ENCODE measurements at places on chromosomes 13 and 19.

DNA sequence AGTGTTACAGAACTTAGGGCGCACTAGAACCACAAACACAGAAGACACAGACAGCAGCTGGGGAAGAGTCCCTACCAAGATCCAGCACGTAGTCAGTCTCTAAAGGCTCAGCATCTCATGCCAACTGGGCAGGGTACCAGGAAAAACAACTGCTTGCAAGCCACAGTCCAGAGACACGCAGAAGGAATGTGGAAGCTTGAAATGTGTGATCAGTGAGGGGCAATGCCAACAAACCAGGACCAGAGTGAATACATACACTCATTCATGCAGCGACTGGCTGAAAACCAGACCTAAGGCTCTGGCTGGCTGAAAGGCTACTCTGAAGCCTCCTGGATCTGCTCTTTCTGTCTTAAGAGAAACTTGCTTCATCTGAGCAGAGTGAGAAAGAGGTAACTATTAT lies 1484.8 kb downstream of the EFNB2 start:
- DNase-seq = no peak

- DNase-seq = no peak
Observed at GRCh38 chr19:4036576-4037300, 29.2 kb downstream of the PIAS4 start.

DNA sequence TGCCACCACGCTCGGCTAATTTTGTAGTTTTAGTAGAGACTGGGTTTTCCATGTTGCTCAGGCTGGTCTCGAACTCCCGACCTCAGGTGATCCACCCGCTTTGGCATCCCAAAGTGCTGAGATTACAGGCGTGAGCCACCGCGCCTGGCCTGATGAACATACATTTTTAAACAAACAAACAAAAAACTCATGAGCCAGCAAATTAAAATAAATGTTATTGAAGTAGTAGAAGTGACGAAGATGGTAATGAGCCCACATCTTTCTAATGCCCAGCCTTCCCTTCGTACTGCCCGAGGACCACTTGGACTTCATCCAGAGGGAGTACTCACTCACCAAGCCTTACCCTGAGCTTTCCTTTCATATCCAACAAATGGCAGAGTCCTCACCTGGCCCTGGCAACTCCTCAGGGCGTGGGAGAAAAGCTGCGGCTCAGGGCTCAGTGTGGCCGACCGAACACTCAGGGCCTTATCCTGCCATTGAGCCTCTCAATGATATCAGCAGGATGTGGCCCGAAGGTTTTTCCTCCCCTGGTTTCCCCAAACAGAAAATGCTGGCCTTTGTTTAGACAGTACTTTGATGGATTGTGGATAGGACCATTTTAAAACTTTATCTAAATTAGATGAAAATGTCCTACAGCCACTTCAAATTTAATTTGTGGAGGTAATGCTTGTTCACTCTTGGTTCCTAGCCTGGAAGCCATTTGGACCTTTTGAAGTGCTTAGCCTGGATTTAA lies 22.8 kb upstream of the ABCC4 start:
- no peak for DNase-seq

- DNase-seq = no peak
Observed at GRCh38 chr13:110811771-110812120, 98.2 kb downstream of the ING1 start.

GRCh38 chr13:97161582-97162231 lies 60.4 kb upstream of the MBNL2 start:
- no peak for DNase-seq

DNA sequence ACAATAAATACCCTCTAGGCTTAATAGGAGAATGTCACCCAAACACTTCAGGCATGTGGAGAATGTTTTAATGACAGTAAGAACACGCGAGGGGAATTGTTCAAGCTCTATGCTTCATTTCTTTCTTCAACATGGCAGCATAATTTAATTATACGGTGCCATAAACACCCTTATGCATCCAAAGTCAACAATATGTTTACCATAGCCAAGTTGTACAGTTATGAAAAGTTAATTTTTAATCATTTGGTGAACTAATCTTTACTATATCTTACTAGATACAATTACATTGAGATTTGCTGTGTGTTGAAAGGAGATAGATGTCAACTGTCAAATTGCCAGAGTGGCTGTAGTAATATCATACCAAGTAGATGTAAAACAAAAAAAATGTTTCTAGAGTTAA lies 185.9 kb upstream of the NBEA start:
- no peak for DNase-seq

DNA sequence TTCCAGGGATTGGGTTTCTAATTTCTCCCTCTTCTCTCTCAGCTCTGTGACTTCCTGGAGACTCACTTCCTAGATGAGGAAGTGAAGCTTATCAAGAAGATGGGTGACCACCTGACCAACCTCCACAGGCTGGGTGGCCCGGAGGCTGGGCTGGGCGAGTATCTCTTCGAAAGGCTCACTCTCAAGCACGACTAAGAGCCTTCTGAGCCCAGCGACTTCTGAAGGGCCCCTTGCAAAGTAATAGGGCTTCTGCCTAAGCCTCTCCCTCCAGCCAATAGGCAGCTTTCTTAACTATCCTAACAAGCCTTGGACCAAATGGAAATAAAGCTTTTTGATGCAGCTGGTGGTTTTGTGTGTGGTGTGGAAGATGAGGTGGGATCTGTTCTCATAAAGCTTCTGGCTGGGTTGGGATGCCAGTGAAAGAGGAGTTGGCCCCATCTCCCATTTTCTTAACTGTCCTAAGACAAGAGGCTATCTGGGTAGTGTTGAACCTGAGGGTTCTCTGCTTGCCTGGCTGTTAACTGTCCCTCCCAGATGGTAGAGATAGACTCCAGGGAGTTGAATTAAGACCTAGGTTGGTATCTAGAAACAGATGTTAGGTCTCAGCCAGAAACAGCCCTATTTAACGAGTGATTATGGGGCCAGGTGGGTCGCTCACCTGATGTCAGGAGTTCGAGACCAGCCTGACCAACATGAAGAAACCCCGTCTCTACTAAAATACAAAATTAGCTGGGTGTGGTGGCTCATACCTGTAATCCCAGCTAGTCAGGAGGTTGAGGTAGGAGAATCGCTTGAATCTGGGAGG lies 1.6 kb downstream of the FTL start:
- DNase-seq = no peak

DNA sequence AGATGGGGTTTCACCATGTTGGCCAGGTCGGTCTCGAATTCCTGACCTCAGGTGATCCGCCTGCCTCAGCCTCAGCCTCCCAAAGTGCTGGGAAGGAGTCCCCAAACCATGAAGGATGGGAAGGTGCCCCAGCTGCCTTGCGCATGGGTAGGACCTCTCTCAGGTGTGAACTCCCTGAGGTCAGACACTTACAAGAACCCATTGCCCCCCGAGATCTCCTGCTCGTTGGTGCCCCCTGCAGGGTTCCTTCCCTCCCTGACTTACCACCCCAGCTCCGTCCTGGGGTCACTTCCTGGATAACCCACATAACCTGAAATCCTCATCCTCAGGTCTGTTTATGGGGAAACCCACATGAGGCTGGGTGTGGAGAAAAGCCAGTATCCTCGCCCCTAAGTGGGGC lies 41.7 kb downstream of the UNC13A start:
- no peak for DNase-seq

- no peak for DNase-seq
Observed at GRCh38 chr13:26837997-26838396, 77.4 kb upstream of the GPR12 start.

GRCh38 chr13:95050800-95051615 lies 250.2 kb downstream of the ABCC4 start:
- no peak for DNase-seq

GRCh38 chr13:22944378-22944777 lies 236.4 kb upstream of the SGCG start:
- no peak for DNase-seq

DNA sequence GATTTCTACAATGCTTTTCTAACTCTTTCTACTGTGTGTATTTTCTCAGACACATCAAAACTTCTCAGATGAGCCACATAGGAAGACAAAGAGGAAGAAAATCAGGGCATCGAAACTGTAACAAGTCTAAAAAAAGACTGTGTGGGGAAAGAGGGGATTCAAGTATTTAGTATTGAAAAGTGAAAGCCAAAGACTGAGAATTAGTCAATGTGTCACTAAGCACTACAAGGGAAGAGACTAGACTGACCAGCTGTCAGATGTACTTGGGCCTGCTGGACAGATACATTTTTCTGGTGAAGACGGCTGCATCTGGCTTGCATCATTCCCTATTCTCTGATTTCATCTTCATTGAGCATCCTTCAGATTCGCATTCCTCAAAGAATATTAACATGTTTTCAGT lies 25.4 kb downstream of the COMMD6 start:
- no peak for DNase-seq

GRCh38 chr19:10946958-10947657 lies 13.7 kb upstream of the SMARCA4 start:
- DNase-seq = no peak

DNA sequence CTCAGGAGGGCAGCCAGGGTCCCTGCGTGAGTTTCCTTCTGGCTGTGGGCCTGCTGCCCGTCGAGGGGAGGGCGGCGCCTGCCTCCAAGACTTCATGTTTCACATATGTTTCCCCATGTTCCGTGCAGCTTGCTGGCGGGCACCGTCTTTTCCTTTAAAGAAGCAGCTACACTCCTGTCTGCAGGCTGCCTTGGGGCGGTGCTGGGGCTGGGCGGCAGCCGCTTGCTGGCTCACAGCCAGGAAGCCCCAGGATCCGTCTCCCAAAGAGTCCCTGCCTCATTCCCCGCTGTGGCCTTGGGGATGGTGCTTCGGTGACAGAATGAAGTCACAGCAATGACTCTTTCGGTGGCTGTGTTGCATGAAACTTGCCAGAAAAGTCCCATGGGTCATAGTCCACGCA lies 24.9 kb downstream of the PIAS4 start:
- DNase-seq = no peak

GRCh38 chr13:102141625-102142472 lies 260.0 kb downstream of the FGF14 start:
- DNase-seq = no peak

DNA sequence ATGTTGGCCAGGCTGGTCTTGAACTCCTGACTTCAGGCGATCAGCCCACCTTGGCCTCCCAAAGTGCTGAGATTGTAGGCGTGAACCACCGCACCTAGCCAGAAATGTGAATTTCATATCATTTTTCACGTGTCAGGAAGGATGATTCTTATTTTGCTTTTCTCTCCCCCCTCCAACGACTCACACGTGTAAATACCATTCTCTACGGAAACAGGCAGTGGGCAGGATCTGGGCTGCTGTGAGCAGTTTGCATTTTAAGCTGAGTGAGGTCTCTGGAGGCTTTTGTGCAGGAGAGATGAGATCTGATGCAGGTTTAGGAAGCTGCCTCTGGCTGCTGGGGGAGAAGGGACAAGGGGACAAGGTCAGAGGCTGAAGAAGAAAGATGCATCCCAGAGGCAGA lies 11.9 kb downstream of the ANKRD24 start:
- no peak for DNase-seq

- DNase-seq = no peak
Observed at GRCh38 chr13:99034333-99035085, 56.6 kb upstream of the DOCK9 start.

GRCh38 chr19:38569368-38569983 lies 48.3 kb downstream of the MAP4K1 start:
- DNase-seq = no peak

- no peak for DNase-seq
Observed at GRCh38 chr19:46202872-46203860, 26.4 kb upstream of the IGFL1 start.

DNA sequence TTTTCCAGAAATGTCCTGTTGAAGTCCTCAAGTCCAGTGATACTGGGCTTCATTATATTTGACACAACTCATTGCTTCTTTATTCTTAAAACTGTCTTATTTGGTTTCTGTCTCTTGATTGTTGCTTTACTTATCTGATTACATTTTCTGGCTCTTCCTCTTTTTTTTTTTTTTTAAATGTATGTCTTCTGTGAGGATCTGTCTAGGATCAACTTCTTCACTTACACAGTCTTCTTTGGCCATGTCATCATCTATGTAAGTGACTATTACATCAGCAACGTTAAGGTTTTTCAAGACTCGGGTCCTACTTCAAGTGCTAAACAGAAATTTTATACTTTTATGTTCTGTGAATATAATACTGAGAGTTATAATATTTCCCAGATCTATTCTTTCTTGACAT lies 162.1 kb downstream of the PDS5B start:
- DNase-seq = no peak

DNA sequence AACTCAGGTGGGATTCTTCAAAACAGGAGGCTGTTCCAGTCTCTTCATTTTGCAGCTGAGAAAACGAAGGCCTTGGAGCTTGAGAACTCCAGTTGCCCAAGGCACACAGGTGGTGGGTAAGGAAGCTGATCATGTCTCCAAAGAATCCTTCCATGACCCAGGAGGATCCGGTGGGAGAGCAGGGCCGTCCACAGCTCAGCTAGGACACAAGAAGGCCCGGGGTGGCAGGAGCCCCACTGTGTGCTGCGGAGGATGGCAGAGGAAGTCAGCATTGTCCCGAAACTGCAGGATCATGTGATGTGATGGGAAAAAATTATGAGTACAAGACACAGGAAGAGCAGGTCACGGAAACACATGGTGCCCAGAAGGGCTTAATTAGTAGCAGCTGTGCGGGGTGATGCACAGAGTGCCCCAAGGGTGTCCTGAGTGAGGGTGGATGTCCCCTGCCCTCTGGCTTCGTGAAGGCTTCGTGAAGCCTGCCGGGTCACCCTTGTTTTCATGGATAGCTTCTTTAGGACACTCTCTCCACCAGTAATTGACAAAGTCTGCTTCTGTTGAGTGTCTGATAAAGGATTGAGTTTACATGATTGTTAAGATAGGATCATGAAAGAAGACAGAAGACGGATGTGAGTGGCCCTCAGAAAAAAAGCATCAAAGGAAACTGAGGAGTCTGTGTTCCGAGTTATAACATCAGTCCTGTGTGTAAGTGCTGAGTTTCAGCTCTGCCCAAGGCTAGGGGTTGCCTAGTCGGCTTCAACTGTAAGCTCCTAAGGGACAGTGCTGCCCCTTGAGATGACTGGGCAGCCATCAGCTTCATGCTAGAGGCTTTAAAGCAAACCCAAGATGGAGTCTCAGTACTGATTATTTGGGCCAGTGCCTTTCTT lies 33.8 kb upstream of the SACS start:
- no peak for DNase-seq

DNA sequence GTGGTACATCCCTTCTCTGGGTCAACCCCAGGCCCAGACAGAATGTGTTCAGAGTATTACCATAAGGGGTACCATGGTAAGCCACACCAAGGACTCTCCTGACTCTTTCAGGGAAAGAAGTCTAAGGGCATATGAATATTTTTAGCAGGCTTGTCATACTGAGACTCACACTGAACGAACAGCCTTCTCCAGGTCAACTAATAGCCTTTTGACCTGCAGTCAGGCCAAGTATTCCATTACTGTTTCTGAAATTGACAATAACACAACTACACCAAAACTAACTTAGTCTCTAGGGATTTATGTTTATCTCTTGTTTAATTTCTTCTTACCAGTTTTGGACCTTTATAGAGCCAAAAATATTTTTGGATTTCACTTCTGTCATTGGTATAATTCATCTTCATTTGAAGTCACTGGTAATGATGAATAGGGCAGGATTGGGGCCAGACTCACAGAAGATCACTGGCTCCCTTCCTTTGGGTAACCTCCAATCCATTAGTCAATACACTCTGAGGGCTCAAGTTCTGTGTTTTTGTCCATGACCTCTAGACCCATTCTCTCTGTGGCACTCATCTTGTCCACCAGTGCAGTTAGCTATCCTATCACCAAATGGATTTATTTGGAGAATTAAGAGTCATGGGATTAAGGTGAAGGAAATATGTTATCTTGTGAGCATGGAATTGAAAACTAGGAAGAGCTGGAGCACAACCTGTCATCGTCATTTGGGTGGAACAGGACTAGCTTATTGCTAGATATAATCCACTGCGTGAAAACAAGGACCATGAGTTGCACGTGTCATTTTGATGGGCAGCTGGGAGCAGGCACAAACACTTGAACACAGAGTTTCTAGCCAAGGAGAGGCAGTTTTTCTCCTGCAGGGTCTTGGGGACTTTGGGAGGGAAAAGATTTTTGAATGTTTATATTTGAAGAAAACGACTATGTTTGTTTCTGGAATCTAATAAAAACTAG lies 313.3 kb downstream of the DCLK1 start:
- DNase-seq = no peak
